ENCODE measurements at places on chromosomes 13 and 19.

DNA sequence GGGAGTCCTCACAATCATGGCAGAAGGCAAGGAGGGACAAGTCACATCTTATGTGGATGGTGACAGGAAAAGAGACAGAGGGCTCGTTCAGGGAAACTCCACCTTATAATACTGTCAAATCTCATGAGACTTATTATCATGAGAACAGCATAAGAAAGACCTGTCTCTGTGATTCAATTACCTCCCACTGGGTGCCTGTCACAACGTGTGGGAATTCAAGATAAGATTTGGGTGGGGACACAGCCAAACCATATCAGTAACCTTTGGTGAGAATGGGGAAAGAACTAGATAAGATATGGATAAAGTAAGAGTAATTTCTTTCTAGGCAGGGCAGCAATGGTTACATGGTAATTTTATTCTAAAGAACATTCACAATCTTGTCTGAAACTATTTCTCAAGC is 344.9 kb upstream of the KLF12 start:
- DNase-seq = no peak

DNA sequence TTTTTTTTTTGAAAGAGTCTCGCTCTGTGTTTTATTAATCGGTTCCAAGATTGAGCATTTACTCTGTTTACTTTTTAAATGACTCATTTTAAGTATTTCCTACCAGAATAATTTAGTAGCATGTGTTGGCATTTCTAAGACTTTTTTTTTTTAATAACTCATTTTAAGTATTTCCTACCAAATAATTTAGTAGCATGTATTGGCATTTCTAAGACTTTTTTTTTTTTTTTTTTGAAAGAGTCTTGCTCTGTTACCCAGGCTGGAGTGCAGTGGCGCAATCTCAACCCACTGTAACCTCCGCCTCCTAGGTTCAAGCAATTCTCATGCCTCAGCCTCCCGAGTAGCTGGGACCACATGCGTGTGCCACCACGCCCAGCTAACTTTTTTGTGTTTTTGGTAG is 13.1 kb downstream of the SETDB2 start:
- DNase-seq = no peak

DNA sequence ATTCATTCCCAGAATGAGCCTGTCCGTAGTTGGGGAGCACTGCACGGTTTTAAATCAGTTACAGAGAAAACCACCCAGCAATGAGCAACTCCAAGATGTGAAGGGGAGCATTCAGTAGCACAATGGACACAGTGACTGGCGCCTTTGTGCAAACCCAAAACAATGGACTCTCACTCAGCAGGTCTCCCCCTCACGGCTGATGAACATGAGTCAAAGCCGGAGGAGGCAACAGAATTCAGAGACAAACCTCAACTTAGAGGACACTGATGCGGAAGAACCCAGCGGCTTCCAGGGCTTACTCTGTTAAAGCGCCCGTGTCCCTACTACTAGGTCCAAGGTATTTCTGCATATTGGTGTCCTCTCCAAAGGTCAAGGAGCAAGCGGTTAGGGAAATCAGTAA is 17.7 kb downstream of the PLEKHF1 start:
- DNase-seq = no peak

DNA sequence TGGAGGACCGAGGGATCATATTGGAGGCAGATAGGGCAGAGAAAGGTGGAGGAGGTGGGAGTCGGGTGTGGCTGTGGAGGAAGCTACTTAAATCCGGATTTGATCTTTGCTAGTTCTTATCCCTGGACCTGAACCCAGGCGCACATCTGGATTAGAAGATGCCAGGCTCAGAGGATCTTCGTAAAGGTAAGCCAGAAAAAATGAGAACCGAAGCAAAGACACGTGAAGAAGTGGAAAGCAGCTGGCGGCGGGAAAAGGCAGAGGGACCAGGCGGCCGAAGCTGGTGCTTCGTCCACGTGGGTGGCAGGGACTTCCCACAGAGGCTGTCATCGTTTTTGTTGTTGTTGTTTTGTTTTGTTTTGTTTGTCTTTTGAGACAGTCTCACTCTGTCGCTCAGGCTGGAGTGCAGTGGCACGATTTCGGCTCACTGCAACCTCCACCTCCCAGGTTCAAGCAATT is at the start of gene DPRX:
Gene DPRX, plus strand, starts transcription at position 51 of the 459 bp plus-strand sequence. Its CDS starts 108 bp downstream, at position 159.
- DNase-seq = no peak

GRCh38 chr13:34826432-34826831 is 115.6 kb upstream of the NBEA start:
- DNase-seq = no peak

GRCh38 chr19:18851673-18852325 is 20.0 kb downstream of the UPF1 start:
- no peak for DNase-seq

GRCh38 chr19:56266051-56266450 is 6.5 kb upstream of the EDDM13 start:
- no peak for DNase-seq

DNA sequence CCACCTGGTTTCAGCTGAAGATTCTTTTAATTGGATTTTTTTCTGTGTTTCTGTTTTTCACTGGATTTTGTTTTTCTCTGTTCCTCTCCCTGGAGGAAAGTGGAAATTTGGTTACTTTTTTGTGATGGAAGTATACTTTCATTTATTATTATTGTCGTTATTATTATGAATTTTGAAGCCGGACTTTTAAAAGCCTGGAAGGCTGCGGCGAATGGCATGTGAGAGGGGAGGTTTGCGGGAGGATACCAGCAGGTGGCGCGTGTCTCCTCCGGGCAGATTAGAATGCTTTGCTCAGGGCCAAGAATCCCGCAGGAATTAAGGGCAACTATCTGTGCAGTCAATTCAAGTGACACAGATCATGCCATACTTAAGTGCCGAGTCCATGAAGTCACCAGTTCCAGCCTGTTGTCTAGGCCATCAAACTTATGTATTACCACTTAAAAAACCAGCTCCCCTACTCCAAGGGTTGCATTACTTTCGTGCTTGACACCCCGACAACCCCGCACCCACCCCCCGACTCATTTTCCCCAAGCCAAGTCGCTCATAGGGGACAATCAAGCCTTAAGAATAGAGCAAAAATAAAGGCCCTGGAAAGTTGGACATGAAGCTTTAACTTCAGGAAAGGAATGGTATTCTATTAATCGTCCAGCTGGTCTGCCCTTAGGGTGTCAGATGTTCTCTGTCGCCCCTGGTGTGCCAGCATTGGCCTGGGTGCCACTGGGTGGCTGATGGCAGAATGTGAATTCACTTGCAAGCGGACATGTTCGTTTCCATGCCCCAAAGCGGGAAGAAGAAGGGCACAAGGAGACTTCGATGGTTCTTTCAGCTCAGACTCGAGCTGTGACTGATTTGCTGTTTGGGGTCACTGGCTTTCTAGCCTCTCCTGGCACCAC is 1.3 kb upstream of the LRCH1 start:
- peak; percentile 64 for DNase-seq

- DNase-seq = peak; percentile 7
Measured at GRCh38 chr13:97223711-97224541, 1.8 kb downstream of the MBNL2 start.

DNA sequence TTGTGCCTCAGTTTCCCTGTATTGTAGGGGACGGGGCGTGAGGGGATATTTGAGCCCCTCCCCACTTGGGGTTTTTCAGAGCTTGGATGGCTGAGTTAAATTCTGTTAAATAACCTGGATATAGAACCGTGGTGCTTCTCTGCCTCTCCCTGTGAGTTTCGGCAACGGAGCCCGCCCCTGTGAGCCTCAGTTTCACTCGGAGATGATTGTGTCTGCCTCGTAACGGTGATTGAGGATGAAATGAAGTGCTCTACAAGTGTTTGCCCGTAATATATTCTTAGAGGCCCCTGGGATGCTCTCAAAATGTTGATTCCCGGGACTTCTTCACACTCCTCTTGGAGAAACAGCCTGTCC is 509 bp downstream of the KXD1 start:
- DNase-seq = no peak

GRCh38 chr13:23870356-23871140 is 18.7 kb downstream of the MIPEP start:
- DNase-seq = no peak

DNA sequence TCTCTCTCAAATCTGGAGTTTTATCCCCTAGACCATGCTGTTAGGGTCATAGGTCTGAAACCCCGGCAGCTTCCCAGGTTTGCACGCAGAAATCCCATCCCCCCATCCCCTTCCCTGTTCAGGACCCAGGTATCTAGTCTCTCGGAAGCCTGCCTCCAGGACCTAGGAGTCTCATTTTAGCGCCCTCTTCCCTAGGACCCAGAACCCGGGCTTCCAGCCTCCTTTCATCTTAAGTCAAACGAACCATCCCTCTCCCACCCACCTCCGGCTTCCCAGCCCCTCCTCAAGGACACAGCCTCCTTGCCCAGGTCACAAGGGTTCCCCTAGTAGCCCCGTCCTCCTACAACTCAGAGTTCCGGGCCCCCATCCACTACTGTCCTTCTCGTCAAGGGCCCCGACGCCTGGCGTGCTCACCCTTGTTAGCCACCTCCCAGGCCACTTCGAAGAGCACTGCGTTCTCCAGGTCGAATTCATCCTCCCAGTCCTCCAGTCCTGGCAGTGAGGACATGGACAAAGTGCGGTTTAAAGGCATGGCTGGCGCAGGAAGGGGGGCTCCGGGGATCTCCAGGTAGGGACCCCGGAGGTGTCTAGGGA is 431 bp downstream of the GYS1 start:
- no peak for DNase-seq

DNA sequence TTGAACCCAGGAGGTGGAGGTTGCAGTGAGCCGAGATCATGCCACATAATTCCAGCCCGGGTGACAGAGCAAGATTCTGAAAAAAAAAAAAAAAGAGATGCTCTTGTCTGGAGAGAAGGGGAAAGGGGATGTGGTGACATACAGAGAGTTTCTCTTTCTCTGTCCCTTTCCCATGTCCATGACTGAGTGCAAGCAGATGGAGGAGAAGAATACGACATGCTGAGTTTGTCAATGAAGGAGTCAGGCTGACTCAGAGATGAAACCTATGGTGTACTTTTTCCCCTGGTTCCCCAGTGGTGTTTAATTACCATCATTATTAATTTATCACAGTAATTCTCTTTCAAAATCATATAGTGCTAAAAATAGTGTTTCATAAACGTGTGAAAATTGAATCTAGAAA is 448.8 kb downstream of the FOXO1 start:
- no peak for DNase-seq

- no peak for DNase-seq
Measured at GRCh38 chr19:1324806-1325567, 39.3 kb downstream of the EFNA2 start.

DNA sequence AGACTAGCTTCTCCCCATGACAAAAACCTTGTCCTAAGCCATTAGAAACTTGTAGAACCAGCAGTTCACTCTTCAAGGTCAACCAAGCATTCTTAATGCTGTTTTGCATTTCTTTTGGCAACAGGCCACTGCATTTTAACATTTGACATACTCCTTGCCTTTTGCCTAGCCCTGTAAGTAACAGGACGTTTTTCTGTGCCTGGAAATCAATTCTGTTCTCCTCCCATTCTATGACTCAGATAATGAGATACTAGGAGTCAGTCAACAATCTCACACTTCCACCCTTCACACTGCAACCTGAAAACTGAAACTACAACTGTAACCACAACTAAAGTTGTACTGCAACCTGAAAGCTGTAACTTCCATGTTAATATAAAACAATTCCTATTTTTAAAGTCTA is 268.7 kb downstream of the MZT1 start:
- no peak for DNase-seq

DNA sequence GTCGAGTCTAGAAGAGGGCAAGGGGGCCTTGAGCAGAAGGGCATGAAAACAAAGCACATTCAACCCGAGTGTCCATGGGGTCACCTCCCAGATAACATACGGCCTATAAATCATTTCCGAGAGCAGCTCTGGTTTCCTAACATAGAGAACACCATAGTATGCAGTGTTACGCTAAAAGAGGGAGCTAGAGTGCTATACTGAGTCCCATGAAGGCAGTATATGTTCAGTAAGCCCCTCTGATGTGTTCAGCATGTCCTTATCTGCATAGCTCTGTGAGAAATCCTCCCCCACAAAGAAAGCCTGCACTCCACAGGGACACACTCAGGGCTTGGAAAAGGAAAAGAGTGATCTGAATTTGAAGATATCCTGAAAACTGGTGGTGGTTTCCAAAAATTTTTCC is 175.4 kb downstream of the FLT1 start:
- DNase-seq = no peak

GRCh38 chr19:58166708-58167280 is 16.1 kb upstream of the ZNF274 start:
- DNase-seq = no peak

DNA sequence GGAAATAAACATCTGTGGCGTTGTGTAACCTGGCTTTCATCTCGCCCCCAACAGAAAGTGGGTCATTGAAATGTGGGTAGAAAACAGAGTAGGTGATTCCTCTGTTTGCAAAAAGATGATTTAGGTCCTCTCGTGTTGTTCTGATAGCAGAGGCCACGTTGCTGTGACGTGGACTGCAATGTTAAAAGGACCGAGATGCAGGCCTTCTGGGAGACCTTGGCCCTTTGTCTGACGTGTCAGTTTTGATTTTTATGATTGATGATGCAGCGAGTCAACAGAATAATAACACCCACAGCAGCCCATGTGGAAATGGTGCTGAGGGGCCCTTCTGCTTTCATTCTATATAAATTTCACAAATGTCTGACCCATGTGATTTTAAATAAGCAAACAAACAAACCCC is 68.9 kb downstream of the FGF9 start:
- DNase-seq = no peak

DNA sequence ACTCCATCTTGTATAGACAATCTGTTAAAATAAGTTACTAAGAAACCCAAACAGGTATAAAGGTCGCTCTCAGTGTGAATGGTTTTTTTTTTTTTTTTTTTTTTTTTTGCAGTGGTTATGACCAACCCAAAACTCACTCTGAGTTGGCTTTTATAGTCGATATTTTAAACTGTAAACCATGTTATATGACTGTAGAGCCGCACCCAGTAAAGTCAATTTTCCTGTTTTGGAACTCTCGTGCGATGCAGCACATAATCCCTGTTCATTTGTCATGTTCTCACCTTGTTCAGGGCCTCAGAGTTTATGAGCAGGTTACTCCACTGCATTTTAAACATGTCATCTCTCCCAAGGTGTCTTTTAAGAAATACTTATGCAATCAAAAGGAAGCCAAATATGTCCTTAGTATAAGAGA is 112.5 kb downstream of the KLF5 start:
- no peak for DNase-seq

GRCh38 chr13:102198418-102199311 is 203.2 kb downstream of the FGF14 start:
- no peak for DNase-seq

Data from T-helper 9 cell (primary cell).